Colonic mucosa (tissue), 4 donors: ENCODE measurements at places on chromosomes 3 and 15. TPM values are rescaled to one million over a fixed set of nuclear protein-coding genes. Genes with fewer than 3 reads are reported as not detected.

- H3K4me3 ChIP-seq = no peak overlapping the region
- peaks cover 41% of the 10 kb centered on the region for H3K4me1 ChIP-seq
- DNase-seq = no peak
- H3K27me3 ChIP-seq = no peaks in the 10 kb centered on the region
- no peak overlapping the region for H3K27ac ChIP-seq
These were observed 22.5 kb downstream of the TBC1D2B start for GRCh38 chr15:78054966-78055365.

DNA sequence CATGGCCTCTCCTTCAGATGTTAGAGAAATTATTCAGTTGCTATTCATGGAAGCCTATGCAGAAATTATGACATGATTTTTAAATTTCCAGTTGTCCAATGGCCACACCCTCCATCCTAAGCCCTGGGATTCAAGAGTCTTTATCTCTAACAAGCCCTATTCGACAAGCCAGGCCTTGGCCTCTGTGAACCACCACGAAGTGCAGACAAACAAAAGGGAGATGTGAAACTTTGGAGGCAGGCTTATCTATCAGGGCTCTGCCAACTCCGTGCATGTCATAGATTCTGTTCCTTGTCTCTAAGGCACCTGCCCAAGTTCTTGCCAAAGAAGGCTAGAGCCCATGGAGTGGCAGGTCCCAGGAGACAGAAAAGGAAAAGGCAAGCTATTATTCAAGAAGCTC, 212.4 kb upstream of the ADAMTS9 start:
- no peaks in the 10 kb centered on the region for H3K4me1 ChIP-seq
- no peaks in the 10 kb centered on the region for H3K36me3 ChIP-seq
- no peak overlapping the region for H3K27ac ChIP-seq
- no peak for DNase-seq

DNA sequence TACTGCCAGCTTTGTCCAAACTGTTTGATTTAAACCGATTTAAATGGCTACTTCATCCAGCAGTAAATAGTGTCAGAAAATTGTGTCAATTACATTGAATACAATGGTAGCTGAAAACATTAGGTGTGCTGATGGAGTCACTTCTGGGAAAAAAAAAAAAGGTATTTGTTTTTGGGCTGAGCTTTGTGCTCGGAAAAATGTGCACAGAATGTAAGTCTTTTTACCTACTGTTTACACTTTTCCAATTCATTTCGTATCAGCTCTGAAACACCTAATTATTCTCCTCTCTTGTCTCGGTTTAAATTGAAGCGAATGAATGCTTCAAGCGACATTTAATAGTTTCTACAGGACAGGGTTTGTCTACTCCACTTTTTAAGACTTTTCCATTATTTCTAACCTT, 1078.4 kb downstream of the ROBO1 start:
- no peaks in the 10 kb centered on the region for H3K27me3 ChIP-seq
- H3K4me1 ChIP-seq = no peaks in the 10 kb centered on the region
- DNase-seq = no peak
- H3K27ac ChIP-seq = no peak overlapping the region
- H3K36me3 ChIP-seq = no peaks in the 10 kb centered on the region

DNA sequence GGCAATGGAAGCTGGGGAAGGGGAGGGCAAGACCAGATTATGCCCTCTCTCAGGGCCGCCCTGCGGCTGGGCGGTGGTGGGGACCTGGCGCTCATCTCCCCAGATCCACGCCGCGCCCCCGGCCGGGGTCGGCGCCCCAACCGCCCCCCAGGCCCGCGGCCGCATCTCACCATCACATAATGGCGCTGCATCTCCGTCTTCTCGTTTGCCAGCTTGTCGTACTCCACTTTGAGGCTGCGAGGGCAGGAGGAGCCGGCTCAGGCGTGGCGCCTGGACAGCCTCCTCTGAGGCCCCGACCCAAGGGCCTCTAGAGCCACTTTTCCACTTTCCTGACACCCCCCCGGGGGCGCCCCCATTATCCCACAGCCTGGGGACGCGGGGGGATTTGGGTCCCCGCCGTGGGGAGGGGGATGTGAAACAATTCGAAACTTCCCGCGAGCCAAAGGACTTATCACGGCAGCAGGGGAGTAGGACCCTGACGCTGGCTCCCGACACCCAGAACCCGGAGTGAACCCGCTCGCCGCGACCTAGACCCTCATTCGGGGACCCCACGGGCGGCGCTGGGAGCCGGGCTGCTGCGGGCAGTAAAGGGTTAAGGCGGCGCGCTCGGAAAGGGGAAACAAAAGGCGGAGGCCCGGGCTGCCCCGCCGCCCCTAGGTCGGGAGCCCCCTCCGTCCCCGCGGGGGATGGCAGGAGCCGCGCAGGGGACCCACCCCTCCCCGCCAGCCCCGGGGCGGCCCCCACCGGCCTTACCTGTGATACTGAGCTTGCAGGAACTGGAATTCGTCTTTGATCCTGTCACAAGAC, 2.1 kb downstream of the TLE3 start:
- H3K27me3 ChIP-seq = no peaks in the 10 kb centered on the region
- DNase-seq = peak; percentile 38
- peaks cover 27% of the 10 kb centered on the region for H3K4me1 ChIP-seq

DNA sequence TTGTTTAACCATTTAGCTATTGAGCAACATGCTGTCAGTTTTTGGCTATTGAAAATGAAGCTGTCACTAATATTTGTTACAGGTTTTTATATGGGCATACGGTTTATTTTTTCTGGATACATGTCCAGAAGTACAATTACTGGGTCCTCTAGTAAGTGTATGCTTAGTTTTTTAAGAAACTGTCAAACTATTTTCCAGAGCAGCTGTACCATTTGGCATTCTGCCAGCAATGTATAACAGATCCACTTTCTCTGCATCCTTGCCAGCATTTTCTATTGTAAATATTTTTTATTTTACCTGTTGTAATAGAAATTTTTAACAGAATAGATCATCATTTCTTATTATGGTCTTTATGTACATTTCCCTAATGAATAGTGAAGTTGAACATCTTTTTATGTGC, 658.8 kb downstream of the EDEM1 start:
- no peak for DNase-seq
- H3K36me3 ChIP-seq = no peaks in the 10 kb centered on the region
- H3K27me3 ChIP-seq = no peaks in the 10 kb centered on the region
- H3K27ac ChIP-seq = no peak overlapping the region
- no peaks in the 10 kb centered on the region for H3K4me1 ChIP-seq

PDZRN3 gene
- 13.6 TPM for total RNA-seq
